ENCODE measurements at places on chromosomes 2 and 18.

GRCh38 chr2:173654896-173655265, 300.2 kb downstream of the CDCA7 start:
- no peak for DNase-seq

- no peak for DNase-seq
Observed at GRCh38 chr2:62871506-62871905, 166.0 kb downstream of the EHBP1 start.

- no peak for DNase-seq
Observed at GRCh38 chr2:36163520-36164254, 191.9 kb upstream of the CRIM1 start.

DNA sequence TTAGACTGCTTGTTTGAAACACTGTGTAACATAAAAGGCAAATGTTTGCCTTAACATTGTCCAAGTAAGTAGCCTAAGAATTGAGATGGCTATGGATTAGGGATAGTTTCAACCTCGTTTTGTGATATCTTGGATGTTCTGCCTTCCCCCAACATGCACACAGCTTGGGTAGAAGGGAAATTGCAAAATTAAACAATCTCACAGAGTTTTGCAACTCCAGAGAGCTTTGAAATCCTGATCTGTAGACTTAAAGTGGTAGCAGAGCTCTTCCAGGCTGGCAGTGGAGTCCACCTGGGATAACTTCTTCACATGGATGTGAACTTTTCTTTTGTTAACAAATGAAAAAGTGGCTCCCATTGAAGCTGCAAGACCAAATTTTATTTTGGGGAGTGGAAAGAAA, 59.6 kb downstream of the CHRNA1 start:
- no peak for DNase-seq

GRCh38 chr18:43855376-43855775, 578.1 kb upstream of the SYT4 start:
- no peak for DNase-seq

DNA sequence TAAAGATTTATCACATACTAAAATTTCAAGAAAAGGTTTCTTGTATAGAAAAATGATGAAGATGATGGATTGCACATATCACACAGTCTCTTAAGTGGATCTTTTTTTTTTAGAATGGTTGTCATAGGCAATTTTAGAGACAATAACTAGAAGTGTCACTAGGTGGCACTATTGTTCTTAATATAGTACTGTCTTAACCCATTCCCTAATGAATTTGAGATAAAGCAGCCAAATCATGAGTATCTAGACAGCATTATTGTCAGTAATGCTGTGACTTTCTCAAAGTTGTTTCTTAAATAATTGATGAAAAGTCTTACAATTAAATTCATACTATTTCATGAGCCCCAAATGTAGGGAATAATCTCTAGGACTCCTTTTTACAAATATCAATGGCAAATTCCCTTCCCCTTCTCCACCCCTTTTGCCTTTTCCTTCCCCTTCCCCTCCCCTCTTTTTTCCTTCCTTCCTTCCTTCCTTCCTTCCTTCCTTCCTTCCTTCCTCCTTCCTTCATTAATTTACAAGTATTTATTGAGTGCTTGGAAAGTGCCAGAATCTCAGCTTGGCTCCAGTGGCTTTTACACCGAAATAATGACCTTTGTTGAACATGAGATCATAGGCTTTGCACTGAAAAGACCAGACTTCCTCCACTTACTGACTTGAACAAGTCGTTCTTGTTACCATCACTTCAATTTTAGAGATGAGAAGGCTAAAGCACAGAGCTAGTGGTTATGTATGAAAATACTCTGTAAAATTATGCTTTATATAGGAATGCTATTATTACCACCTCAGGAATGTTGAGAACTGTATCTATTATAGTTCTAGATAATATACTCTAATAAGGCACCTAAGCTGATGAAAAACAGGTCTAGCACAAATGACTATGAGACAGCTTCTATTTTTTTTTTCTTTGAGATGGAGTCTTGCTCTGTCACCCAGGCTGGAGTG, 19.8 kb downstream of the MYL12B start:
- DNase-seq, result no peak

GRCh38 chr2:237299906-237300305, 114.1 kb downstream of the COL6A3 start:
- no peak for DNase-seq

GRCh38 chr2:120885321-120885720, 149.7 kb downstream of the GLI2 start:
- no peak for DNase-seq

GRCh38 chr2:212392043-212392442, 146.6 kb downstream of the ERBB4 start:
- no peak for DNase-seq

GRCh38 chr18:48318436-48318835, 90.7 kb downstream of the ZBTB7C start:
- DNase-seq, result no peak

DNA sequence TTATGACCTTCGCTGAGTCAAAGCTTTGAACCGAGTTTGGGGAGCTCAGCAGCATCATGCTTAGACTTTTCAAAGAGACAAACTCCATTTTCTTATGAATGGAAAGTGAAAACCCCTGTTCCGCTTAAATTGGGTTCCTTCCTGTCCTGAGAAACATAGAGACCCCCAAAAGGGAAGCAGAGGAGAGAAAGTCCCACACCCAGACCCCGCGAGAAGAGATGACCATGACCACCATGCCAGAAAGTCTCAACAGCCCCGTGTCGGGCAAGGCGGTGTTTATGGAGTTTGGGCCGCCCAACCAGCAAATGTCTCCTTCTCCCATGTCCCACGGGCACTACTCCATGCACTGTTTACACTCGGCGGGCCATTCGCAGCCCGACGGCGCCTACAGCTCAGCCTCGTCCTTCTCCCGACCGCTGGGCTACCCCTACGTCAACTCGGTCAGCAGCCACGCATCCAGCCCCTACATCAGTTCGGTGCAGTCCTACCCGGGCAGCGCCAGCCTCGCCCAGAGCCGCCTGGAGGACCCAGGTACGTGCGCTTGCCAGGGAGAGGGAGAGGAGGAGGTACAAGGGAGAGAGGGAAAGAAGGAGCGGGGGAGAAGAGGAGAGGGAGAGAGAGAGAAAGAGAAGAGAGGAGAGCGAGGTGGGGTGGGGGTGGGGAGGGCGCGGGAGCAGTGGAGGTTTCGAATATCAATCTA, at the start of gene DLX1:
Gene DLX1 (plus strand): TSS at position 48 of the 700 bp plus-strand sequence. CDS start 171 bp downstream, at position 219.
- DNase-seq, result no peak

DNA sequence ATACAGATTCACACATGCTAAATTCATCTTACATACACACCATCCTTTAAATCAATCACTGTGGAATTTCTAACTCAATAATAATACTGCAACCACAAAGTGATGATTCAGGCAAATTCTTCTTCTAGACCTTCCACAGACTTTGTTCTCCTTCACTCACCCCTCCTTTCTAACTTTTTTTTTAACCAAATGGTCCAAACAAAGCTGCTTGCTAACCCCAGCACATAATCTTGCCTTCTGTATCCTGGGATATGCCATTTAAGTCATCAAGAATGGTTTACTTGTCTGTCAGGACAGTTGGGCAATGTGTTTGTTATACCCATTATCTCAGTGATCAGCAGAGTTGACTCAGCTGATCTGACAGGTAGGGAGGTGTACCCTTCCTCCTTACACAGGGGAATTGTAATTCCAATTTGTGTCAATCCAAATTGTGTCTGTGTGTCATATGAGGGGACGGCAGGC, 10.0 kb downstream of the SLC40A1 start:
- DNase-seq, result no peak

DNA sequence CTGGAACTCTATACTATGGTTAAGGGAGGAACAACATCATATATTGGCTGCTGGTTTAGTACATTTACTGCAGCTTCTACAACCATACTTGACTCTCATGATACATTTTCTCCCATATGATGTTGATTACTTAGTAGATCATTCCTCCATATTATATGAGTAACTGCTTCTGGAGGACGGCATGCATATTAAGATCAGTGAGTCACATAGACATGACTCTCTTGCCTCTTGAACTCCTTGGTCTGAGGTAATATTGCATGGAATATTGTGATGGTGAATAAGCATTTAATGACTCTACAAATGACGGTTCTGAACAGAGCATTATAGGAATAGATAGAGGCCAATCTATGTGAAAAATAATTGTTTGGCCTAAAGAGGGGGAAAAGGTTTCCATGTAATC, 418.8 kb upstream of the SPHKAP start:
- no peak for DNase-seq

GRCh38 chr2:20451341-20451740, 4.5 kb downstream of the RHOB start:
- DNase-seq, result no peak

- DNase-seq, result no peak
Observed at GRCh38 chr18:32424696-32425095, 46.0 kb downstream of the GAREM1 start.

DNA sequence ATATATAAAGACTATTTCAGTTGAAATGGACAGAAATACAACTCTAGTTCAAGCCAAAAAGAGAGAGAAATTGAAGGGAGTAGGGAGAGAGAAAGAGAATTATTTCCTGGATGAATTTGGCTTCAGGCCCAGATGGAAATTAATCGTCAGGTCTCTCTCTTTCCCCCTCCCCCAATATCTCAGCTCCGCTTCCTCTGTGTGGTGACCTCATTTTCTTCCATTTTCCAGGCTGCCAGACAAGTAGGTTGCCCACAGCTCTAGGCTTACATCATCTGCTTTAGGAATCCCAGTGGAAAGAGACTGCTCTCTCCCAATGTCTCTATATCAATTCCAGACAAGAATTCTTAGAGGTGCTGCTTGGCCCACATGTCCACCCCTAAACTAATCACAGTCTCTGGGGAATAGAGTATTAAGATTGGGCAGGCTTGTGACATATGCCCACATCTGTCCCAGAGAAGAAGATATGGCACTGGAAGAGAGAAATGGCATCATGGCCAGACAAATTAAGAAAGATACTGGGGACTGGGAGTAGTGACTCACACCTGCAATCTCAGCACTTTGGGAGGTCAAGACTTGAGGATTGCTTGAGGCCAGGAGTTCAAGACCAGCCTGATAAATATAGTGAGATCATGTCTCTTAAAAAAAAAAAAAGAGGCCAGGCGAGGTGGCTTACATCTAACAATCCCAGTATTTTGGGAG, 37.2 kb upstream of the CFAP36 start:
- no peak for DNase-seq

DNA sequence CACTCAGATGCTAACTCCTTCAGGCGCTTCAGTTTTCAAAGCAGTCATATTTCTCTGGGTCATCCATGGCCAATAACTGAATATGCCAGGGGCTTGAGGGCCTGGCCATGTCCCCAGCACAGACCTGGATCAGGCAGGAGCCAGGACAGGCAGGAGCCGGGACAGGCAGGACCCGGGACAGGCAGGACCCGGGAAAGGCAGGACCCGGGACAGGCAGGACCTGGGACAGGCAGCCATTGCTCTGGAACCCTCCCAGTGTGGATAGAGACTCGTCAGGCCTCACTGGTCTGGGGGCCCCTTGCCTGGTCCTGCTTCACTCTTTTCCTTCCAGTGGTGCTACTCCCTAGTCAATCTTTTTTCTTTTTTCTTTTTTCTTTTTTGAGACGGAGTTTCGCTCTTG, 117.5 kb upstream of the TEX51 start:
- no peak for DNase-seq

DNA sequence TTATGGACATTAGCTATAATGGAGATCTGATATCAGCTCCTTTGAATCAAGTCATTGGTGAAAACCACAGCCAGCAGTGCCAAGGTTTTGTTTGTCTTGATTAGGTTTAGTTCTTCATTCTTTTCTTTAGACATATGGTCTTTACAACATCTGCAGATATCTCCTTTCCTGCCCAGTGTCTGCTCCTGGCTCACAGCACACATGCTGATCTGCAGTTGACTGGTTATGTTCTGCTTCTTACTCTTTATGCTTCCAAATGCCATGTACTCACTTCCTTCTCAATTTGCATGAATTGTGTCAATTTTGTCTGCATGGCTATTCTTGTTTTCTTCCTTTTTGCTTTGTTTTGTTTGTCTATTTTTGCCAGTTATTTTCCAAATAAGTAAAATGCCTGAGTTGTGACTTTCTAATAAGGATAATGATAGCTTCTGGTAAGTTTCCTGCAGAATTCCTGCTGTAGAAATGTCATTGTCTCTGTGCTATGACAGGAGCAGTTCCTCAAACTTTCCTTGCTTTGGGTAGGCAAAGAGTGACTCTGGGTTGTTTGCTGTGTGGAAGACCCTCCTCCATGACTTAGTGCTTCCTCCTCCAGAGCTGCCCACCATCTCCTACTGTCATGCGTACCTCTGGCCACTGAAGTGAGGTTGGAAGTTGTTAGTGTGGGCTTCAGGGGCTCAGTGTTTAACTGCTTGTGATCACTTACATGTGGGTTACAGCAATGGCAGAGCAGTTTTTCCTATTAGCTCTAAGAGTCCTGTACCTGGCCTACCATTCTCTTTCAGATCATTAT, 8.2 kb downstream of the ARHGAP25 start:
- DNase-seq, result no peak

- DNase-seq, result no peak
Observed at GRCh38 chr2:122193622-122194021, 438.2 kb downstream of the TSN start.

DNA sequence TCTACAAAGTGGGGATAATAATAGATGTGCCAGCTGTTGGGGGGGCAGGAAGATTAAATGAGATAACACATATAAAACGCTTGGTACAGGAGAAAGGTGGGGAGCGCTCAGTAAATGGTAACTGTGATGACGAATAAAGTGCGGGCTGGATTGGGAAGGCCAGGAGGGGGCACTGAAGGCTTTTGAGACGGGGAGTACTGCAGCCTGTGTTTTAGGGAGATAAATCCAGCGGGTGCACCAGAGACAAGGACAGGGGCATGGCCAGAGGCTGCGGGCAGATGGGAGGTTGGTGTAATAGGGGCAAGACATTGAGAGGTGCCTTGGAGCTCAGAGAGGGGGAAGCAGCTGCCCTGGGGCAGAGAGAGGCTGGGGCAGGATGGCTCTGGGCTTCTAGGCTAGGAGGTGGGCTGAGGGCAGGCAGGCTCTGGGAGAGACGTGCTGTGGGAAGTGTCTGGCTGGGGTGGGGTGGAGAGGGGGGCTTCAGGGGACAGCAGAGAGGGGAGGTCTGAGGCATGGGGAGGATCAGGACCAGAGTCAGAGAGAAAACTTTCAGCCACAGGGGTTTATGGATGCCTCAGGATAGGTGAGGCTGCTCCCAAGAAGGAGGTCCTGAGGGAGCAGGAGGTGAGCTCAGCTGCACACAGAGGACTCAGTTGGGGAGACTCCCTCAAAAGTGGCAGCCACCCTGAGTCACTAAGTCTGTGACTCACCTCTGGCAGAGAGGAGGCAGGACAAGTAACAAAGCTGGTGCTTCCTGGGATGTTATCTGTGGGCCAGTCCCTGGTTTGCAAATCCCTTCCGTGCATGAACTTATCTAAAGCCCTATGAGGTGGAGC, 18.8 kb downstream of the TEX44 start:
- DNase-seq, result no peak
